Heart left ventricle (tissue), 16 donors: ENCODE measurements at places on chromosomes 1 and 21.

GRCh38 chr1:167184081-167184480, 36.6 kb upstream of the POU2F1 start:
- H3K27ac ChIP-seq = no peak overlapping the region
- H3K27me3 ChIP-seq = no peaks in the 10 kb centered on the region
- peaks cover 2% of the 10 kb centered on the region for H3K4me1 ChIP-seq
- no peaks in the 10 kb centered on the region for H3K36me3 ChIP-seq

DNA sequence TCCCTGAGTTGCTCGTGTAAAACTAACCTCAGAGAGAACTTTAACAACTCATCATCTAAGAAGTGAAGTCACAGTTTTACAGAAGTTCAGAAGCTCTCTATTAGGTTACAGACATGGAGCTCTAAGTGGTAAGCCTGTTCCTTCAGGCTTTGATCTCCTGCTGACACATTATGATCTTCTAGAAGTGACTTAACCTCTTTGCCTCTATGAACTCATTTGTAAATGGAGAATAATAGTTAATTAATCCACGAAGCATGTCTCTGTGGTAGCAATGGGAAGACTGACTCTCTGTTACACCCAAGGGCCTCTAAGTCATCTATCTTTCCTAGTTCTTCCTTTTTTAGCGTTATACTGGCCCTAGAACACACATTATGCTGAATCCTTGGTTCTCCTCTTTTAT, 157.9 kb upstream of the NRIP1 start:
- H3K4me3 ChIP-seq = no peak overlapping the region
- H3K36me3 ChIP-seq = no peaks in the 10 kb centered on the region
- H3K4me1 ChIP-seq = peaks cover 12% of the 10 kb centered on the region

- no peaks in the 10 kb centered on the region for H3K36me3 ChIP-seq
- no peaks in the 10 kb centered on the region for H3K27me3 ChIP-seq
- no peak for DNase-seq
- H3K4me1 ChIP-seq = peaks cover 16% of the 10 kb centered on the region
- H3K4me3 ChIP-seq = no peak overlapping the region
- H3K27ac ChIP-seq = no peak overlapping the region
Observed at GRCh38 chr1:223230161-223230881, 87.3 kb upstream of the TLR5 start.

- no peak for DNase-seq
- no peaks in the 10 kb centered on the region for H3K27me3 ChIP-seq
- H3K4me3 ChIP-seq = no peak overlapping the region
- peaks cover 31% of the 10 kb centered on the region for H3K4me1 ChIP-seq
- H3K27ac ChIP-seq = no peak overlapping the region
Observed at GRCh38 chr1:192626366-192627179, 9.4 kb upstream of the RGS13 start.
